CD8-positive, alpha-beta memory T cell (primary cell): ENCODE measurements at places on chromosomes 7 and 10.

- DNase-seq = no peak
These were observed 14.6 kb downstream of the LRRC17 start for GRCh38 chr7:102927312-102927933.

- no peak for DNase-seq
These were observed 353.5 kb downstream of the TCERG1L start for GRCh38 chr10:130958003-130958402.

- no peak for DNase-seq
These were observed 98.8 kb upstream of the BMPER start for GRCh38 chr7:33806298-33807154.

GRCh38 chr10:34995925-34996324, 94.2 kb downstream of the CUL2 start:
- no peak for DNase-seq

DNA sequence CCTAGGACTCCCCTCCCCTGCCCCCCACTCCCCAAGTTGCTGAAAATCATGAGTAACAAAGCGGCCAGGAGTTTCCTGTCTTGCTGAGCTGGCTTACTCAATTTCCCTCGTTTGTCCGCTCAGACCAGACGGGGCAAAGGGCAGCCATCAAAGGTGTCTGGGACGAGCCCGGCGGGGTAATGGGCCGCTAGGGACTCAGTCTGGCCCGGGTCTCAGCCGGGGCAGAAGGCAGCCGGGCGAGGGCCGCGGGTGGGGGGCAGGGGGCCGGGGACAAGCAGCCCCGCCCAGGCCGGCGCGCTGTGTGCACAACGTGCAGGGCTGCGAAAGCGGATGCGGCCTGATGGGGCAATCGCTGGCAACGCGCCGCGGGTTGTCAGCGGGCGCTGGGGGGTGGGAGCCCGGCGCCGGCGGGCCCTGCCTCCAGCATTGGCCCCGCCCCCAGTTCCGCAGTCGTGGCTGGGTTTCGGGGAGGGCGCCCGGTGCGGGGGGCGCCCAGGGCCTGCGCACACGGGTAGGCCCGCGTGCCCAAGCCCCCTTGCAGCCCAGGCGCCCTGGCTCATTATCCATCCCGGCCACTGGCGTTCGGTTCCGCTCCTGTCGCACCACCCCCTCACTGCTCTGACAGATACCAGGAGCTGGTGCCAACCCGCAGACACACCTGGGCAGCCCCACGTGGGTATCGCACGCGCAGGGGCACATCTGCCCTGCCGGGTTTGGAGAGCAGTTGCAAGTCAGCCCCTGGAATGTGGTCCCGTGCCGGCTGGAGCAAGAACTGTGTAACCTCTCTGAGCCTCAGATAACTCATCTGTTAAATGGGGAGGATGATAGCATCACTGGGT, 35.1 kb downstream of the DNAJB12 start:
- DNase-seq = peak; percentile 92

DNA sequence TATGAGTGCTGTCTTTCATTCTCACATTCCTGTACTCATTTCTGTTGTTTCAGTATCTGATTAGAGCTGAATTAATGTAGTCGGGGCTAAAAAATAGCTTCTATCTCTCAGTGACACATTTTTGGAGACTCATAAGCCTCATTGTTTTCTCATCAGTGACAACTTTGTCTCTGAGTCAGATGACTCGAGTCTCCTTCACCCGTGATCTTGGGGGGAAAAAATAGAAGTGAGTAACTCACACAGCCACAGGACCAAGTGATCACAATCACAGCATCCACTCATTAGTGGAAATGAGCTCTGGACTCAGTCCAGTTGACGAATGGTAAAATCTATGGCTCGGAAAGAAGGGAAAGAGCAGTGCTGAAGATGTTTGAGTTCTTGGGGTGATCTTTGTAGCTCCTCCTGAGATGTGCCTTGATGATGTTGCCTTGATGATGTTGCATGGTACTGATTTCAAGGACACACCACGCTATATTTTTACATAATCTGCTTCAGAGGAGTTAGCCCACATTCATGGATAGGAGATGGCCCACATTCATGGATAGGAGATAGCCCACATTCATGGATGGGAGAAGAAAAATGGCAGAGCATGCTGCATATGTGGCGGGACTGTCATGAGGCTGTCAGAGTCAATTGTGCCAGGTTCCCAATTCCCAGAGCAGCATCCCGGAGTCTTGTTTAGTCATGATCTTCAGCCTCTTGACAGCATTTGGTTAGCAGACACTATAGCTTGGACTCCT, 214.7 kb downstream of the CELF2 start:
- DNase-seq = no peak

GRCh38 chr10:79112881-79113431, 44.2 kb downstream of the ZMIZ1 start:
- DNase-seq = no peak

DNA sequence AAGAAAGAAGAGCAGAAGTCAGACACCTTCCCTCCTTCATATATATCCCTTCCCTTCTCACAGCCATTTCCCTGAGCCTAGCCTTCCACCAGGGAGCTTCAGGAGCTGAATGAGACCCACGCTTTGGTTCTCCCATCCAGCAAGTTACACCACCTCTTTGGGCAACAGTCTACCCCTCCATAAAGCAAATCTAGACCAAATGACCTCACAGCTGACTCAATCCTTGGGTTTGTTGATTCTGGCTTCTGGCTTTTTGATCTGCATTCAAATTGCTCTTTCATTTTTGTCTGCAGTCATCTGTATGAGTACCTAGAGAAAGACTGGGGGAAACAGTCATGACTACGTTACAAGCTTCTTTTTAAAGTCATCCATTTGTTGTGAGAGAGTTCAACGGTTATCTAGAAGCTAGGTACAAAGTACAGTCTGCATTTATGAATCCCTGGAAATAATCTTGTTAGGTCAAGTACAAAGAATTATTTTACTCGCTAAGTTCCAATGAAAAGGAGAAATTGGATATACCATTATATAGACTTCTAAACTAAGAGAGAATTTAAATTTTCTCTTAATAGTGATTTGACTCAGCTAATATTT, 86.3 kb downstream of the RAB11FIP2 start:
- DNase-seq = no peak

DNA sequence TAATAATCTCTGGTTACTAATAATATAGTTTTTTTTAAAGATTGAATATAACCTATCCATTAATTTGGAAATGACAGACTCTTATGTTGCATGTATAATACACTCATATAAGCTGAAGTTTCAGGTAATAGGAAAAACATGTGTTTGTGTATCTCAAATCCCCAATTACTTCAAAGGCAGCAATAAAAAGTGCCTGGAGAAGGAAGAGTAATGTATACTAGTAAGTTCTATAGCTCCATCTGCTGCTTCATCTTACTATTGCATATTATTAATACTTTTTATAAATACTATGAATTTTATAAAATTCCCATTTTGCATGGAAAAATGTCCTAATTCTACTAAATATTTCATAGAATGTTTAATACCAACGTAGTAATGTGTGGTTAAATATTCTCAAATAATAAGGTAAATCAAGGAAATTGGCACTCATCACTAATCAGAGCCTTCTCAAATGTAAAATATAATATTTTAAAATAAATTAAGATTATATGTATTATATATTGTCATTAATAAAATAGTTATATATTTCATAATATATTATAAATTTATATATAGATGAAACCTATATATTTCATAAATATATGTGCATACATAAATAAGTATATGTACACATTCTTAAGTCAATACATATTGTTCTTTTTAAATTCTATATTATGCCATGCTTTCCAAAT, 311.9 kb downstream of the HGF start:
- no peak for DNase-seq

DNA sequence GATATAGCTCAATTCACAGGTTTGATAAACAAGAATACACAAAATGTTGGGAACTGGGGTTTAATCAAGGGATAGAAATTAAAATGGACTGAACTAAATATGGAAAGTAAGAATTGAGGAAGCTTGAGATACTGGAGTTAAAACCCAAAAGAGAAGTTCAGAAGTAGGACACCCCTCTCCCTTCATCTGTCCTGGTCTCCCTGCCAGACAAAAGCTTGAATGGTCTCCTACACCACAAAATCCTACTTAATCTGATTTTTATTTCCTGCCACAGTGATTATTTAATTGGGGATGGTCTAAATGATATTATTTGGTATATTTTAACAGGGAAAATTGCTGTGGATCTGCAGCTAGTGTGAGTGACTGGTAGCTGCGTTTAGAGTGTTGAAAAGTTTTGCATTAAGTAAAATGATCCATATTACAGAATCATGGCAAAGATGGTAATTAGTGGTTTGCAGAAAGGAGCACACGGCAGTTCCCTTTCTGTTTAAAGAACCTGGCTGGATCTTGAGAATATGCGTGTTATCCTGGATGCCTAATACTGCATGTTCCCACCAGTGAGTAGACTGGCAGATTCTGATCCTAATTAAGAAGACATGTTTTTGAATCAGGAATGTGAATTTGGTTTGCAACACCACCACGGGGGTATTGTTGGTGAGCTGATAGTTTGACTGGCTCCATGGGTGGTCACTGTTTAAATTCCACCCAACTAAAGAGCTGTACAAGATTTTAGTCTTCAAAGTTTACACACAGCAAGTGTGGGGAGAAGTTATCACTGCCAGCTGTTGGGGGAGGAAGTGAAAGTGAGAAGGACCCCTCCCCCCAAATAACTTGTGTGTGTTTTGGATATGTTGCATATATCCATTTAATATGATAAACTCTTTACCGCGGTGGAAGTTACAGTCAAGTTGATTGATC, 5.5 kb downstream of the RBM20 start:
- DNase-seq = no peak

GRCh38 chr10:29691564-29692072, 56.8 kb upstream of the SVIL start:
- no peak for DNase-seq

- DNase-seq = no peak
These were observed 26.1 kb downstream of the PLAC9 start for GRCh38 chr10:80158598-80159127.

- no peak for DNase-seq
These were observed at the start of gene GIMAP4 for GRCh38 chr7:150567169-150567568. GIMAP4 (plus strand) TSS chr7:150567390; CDS start chr7:150569902, 2,512 bp downstream.

DNA sequence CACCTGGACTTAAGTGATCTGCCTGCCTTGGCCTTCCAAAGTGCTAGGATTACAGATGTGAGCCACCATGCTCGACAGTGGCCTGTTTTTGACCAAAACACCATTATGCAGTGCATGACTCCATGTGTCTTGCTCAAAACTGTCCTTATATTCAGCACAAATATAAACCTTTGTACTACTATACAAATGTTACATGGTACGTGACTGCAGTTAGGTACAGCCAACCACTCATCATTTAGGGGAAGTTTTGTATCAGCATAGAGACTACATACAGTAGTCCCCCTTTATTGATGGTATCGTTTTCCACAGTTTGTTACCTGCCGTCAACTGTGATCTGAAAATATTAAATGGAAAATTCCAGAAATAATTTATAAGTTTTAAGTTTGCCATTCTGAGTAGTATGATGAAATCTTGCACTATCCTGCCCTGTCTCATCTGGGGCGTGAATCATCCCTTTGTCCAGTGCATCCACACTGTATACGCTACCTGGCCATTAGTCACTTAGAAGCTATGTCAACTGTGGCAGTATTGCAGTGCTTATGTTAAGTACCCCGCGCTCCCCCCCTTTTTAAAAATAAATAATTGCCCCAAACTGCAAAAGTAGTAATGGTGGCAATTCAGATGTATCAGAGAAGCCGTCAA, 23.3 kb upstream of the ZNF282 start:
- no peak for DNase-seq

DNA sequence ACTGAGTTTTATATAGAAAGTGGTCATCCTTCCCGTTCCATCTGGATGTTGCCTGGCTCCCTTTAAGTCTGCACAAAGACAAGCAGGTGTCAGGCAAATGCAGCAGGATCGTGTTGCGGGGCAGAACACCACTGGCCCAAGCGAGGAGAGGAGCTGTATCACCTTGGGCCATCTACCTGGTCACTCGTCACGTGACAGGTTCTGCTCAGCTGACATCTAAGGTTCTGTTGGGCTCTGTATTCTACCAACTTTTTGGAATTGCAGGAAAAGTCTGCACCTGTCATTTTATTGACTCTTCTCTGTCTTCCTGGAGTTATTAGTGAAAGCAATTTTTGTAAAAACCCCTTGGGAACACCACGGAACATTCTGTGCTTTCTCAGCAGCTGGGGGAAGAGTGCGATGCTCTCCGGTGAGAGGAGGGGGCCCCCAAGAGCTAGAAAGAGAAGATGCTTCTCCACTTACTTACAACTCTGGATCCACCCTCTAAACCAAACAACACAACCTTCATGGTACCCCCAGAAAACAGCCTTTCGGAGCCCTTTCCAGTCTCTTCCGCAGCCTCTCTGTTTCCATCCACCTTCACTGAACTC, 83.4 kb upstream of the NMT2 start:
- no peak for DNase-seq

DNA sequence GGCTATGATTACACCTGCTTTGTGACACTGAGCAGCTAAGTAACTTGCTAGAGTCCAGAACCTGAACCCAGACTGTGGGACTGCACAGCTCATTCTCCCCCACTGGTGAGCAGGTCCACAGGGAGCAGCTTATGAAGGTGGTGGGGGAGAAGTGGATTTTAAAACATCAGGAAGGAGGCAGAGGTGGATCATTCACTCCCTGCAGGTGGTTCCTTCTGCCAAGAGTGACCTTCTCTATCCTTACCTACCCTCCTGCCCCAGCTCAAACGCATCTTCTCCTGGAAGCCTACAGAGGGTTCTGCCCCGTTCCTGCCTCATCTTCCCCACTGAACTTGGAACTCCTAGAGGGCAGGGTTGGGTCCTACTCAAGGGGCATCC, 539 bp upstream of the FAM241B start:
- no peak for DNase-seq

- no peak for DNase-seq
These were observed 37.2 kb downstream of the KAT6B start for GRCh38 chr10:74863551-74863950.

- DNase-seq = no peak
These were observed 152.8 kb downstream of the FOXP2 start for GRCh38 chr7:114567416-114567815.

- DNase-seq = no peak
These were observed 3.8 kb downstream of the GIMAP1 start for GRCh38 chr7:150719960-150720891.

DNA sequence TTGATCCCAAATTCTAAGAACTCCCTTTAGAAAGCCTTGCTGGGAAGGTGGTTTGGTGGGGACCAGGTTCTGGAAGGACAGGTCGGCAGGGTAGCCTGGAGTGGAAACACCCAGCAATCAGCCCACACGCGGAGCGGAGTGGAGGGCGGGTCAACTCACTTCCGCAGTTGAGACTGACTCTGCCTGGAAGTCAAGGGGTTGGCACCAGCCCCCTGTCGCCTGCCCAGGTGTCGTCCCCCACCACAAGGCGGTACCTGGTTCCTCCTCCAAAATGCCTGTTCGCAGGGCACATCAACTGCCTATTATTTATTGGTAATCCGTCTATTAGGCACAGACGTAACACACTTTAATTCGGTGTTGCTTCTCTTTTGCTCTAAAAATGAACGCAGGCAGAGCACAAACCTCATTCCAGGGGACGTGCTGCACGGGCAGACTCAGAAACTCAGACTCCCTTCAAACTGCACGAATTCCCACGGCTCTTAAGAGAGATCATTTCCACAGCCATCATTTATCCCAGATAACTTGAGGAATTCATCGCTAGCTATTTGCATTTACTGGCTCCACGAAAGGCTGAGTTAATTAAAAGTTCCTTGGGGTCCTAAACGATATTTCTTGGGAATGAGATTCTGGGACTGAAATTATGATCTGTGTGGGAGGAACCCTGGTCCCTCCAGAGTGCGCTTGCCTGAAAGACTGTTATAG, 248.2 kb upstream of the PPP2R2D start:
- no peak for DNase-seq
